ENCODE measurements at places on chromosomes 12 and 14.

GRCh38 chr14:104999361-104999760, 13.8 kb downstream of the CLBA1 start:
- no peak for DNase-seq

DNA sequence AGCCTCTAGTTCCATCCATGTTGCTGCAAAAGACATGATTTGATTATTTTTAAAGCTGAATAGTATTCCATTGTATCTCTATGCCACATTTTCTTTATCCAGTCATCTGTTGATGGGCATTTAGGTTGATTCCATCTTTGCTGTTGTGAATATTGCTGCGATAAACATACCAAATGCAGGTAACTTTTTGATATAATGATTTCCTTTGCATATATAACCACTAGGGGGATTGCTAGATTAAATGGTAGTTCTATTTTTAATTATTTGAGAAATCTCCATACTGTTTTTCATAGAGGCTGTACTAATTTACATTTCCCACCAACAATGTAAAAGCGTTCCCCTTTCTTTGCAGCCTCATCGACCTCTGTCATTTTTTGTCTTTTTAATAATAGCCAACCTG, 342.5 kb downstream of the MDGA2 start:
- no peak for DNase-seq

DNA sequence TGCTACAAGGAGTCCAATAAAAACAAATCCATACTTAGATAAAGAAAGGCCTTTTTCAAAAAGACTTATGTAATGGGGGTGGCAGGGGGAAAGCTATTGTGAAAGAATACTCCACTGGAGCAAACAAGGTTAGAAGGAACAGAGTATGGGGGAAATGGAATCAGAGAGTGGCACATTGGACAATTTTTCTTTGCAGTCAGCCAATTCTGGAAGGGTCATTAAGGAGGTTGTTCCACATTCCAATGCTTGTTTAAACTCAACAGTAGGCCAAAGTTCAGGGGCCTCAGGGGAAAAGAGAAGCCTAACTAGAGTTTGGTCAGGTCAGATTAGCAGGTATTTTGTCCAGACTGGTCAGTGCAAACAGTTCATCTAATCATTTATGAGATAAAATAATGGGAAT, 105.2 kb upstream of the RESF1 start:
- DNase-seq = no peak

GRCh38 chr12:66365718-66366490, 63.6 kb downstream of the HELB start:
- peak; percentile 25 for DNase-seq

DNA sequence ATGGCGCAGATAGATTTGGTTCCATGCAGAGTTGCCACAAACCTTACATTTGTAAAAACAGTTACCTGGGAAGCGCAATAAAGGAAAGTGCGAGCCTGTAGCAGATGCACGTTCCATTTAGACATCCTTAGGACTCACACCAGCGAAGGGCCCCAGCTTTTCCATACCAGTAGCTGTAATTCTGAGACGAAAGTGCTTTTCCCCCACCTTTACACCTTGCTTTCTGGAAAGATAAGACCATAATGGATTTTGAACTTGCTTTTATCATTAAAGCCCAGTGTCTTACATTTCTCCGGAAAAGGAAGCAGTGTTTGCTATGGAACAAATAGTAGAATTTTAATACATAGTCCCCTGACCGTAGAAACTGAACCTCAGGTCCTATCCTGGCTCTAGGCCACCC, 616 bp upstream of the CCDC77 start:
- DNase-seq = no peak

DNA sequence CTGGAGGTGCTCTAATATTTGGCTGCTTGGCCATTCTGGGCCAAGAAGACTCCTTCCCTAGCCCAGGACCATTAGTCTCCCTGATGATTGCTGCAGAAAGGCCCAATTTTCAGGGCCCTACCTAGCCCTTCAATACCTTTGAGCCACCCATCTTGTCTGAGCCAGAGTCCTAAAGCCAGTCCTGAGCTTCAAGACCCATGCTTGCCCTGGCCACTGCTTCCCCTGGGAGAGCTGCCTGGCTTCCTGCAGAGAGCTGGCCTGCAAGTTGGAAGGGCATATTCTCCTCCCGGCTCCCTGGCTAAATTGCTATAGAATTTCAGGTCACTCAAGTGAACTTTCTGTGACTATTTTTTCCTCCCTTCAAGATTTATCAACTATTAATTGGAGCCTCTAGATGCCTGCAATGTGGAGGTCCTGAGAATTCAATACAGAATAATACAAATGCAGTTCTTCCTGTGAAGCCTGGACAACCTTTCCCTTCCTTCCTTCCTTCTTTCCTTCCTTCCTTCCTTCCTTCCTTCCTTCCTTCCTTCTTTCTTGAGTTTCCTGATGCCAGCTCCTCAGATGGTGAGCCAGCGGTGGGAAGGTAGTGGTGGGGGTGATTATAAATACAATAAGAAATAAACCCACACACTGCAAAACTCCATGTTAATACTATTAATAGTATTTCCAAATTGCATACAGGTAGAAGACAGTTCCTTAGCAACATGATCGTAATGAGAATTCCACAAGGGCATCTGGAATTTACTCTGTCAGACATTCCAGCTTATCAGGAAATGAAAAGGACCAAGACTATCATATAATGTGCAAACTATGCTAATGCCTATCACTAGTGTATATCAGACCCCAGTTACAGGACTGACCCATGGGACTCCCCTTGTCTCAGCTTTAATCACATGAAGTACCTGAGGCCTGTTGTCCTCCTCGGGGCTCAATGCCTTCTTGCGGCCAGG, 108.1 kb downstream of the ZFP36L1 start:
- no peak for DNase-seq

All from IMR-90 (cell line).